Stimulated activated CD4-positive, alpha-beta T cell treated with anti-CD3 and anti-CD28 coated beads, Interleukin-2, amount 100 ng/mL, for 48 hours (primary cell): ENCODE measurements at places on chromosomes 11 and 22.

GRCh38 chr11:35324981-35325380 lies 94.4 kb downstream of the SLC1A2 start:
- no peak for DNase-seq

- DNase-seq, result no peak
Observed at GRCh38 chr22:44931077-44931540, 78.7 kb downstream of the PHF21B start.

GRCh38 chr11:71563406-71563805 lies 2.0 kb upstream of the KRTAP5-10 start:
- DNase-seq, result no peak

DNA sequence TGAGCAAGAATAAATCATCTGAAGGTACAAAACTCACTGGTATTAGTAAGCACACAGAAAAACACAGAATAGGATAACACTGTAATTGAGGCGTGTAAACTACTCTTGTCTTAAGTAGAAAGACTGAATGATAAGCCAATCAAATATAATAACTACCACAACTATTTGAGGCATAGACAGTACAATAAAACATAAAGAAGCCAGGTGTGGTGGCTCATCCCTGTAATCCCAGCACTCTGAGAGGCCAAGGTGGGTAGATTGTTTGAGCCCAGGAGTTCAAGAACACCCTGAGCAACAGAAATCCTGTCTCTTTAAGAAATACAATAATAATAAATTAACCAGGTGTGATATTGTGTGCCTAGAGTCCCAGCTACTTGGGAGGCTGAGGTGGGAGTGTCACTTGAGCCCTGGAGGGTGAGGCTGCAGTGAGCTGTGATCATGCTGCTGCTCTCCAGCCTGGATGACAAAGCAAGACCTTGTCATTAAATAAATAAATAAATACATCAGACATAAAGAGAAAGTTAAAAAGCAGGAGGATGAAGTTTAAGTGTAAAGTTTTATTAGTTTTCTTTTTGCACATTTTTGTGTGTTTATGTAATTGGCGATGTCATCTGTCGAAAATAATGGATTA lies 390.6 kb downstream of the DYNC2H1 start:
- DNase-seq, result no peak

DNA sequence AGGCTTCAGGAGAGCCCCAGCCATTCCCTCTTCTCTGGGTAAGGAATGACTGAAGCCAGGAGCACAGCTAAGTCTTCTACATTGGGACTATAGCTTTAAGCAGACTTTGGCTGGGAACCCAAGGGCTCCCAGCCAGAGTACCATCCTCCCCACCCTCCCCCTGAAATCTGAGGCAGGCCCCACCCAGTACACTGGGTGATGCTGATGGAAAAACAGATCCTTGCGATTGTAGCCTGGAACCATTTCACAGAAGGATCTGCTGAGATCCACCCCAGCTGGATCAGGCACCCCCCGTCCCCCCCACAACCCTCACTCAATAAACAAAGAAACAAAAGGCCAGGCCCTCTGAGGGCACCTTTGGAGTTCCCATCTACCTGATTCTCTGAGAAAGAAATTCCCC lies 39.8 kb downstream of the IL18BP start:
- no peak for DNase-seq

- no peak for DNase-seq
Observed at GRCh38 chr11:67517784-67518552, 5.3 kb downstream of the CABP2 start.

DNA sequence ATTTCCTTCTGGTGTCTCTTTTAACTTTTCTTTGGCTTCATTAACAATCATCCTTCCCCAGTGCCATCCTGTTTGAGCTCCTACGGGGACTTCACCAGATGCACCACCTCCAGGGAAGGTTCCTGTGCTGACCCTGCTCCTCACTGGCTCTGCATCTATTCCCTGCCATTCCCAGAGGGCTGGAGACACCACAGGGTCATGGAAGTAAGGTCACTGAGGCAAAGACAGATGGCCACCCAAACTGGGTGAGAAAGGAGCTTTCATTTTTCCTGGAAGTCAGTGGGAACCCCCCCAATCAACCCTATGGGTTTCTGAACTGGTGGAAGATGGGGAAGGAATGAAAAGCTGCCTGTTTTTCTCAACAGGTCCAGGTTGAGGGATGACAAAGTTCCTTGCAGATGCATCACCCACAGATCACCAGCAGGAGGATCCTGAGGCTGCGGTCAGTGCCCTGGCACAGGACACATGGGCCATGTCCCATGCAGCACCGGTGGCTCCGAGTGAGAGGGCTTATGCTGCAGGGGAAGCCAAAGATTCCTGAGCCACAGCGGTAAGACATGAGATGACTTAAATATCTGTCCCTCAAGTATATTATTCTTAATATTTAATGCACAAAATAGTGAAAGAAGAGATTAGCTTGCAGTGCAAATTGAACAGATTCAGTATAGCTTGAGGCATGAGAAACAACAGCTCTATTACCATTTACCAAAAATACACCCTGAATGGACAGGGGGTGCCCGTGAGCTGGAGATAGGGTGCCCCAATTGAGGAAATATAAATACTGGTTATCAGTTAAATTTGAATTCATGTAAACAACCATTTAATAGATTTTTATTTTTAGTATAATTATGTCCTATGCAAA lies 73.0 kb upstream of the VPREB1 start:
- no peak for DNase-seq

GRCh38 chr11:35313760-35314153 lies 105.6 kb downstream of the SLC1A2 start:
- DNase-seq, result no peak

GRCh38 chr11:67581469-67581868 lies 2.1 kb upstream of the GSTP1 start:
- DNase-seq, result no peak

GRCh38 chr22:36415415-36416168 lies 27.8 kb upstream of the MYH9 start:
- DNase-seq, result no peak

DNA sequence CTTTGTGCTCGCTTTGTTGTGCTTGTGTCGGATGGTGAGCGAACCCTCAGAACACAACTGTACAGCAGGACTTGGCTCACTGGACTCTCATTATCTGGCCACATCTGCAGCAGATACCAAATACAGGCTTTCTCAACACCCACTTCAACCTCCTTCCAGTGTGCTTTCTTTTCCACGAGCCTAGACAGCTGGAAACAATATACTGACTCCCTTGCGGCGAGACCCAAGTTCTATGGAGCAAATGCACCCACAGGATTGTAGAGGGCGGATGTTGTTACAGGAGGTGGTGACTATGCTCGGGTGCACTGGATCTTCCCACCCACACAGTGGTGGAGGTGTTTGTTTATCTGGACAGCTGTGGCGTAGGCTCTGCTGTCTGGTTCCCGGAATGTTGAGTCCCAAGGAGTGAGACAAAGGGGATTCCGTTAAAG lies 204.3 kb downstream of the TENM4 start:
- DNase-seq, result no peak

- DNase-seq, result no peak
Observed at GRCh38 chr11:78070621-78071020, 7.0 kb downstream of the THRSP start.

DNA sequence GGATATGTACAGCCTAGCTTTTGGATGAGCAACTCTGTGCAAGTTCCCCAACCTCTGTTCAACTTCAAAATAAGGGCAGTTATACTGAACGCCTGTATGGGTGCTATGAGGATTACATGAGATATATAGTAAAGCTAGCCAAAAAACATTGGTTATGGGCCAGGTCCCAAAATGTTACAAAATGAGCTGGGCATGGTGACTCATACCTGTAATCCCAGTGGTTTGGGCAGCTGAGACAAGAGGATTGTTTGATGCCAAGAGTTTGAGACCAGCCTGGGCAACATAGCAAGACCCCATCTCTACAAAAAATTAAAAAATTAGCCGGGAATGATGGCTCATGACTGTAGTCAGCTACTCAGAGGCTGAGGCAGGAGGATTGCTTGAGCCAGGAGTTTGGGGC lies 118.4 kb downstream of the TEAD1 start:
- no peak for DNase-seq

- no peak for DNase-seq
Observed at GRCh38 chr22:24107661-24108060, 73.6 kb upstream of the SUSD2 start.

DNA sequence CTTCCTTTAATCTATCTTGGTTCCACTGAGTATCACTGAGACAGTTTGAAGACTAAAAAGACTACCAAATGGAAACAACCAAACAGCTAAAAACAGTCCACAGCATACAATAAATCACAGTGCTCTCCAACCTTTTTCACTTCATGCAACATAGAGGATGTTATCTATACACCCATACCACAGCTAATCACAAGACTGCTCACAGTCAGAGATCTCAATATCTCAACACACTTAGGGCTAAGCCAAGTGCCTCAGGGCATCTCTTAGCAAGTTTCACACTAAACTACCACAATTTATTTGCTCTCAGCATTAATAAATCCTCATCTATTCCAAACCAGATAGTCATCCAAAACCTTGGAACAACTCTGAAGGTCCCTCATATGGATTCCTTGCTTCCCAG lies 129.4 kb downstream of the SBF2 start:
- DNase-seq, result no peak

GRCh38 chr11:123653827-123654565 lies 428 bp downstream of the SCN3B start:
- DNase-seq, result peak; percentile 13

- DNase-seq, result no peak
Observed at GRCh38 chr11:133901316-133901715, 55.5 kb downstream of the IGSF9B start.

DNA sequence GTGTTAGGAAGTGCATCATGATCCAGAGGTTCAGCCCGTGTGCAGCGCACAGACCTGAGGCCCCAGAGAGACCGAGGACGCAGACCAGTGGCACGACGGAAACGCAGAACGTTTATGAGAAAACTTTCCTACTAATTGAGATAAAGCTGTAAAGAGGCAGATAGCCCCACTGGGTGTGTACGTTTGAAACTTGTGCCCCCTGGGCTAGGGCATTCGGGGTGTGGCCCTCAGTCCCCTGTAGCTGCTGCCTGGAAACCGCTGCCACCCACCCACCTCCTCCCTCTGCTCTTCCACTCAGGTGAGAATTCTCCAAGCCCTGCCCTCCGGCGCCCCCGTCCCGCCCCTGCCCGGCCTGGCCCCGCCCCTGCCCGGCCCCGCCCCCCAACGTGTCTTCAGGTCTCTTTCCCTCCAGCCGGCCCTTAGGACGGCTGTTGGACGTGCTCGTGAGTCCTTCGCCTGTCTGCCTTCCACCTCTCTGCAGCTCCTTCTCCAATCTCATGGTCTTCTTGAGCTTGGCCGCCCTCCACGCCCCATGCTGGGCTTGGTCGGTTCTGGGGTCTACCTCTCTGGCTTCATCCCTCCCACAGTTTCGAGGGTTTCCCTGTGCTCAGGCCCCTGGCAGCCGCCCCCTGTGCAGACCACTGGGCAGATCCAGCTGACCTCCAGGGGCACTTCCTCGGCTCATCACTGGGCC lies 12.1 kb downstream of the MAPK8IP2 start:
- no peak for DNase-seq

DNA sequence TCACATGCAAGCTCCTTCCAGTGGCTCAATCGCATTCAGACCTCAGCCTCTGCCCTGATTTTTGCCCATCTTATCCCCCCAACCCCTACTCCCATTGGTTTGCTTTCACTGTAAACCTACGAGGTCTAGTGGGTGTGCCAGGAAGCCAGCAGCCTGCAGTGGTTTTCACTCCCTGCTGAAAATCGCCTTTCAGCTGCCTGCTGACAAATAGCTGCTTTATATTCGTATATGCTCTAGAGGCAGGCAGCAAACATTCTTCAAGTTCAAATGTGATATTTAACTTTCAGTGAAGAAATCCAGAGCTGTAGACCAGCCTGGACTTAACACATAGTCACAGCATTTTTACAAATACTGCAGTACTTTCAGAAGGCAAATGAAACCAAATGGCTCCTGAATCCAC lies 92.8 kb upstream of the APOA1 start:
- peak; percentile 20 for DNase-seq

GRCh38 chr22:49533886-49534285 lies 293.8 kb downstream of the BRD1 start:
- DNase-seq, result no peak

DNA sequence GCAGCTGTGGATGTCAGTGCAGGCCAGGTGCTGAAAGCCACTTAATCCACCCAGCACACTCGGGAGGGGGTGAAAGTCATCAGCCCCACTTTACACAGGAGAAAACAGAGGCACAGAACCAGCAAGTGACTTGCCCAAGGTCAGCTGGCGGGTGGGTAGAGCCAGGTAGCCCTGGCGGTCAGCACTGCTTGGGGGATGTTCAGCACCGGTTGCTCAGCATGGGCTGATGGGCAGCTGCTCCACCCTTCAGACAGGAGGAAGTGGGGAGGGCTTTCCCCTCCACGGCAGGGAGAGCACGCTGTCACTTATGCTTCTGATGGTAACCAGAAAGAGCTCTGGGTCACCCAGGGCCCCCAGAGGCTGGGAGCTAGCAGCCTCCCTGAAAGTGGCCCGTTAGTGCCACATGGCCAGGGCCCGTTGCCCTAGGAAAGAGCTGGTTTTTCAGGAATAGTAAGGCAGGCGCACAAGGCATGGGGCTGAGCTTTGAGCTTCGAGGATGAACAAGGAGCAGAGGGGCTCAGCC lies 417.9 kb downstream of the CTTN start:
- no peak for DNase-seq

GRCh38 chr11:66008468-66009101 lies 3.2 kb upstream of the CST6 start:
- DNase-seq, result no peak

GRCh38 chr22:27453725-27454124 lies 347.8 kb downstream of the MN1 start:
- no peak for DNase-seq

DNA sequence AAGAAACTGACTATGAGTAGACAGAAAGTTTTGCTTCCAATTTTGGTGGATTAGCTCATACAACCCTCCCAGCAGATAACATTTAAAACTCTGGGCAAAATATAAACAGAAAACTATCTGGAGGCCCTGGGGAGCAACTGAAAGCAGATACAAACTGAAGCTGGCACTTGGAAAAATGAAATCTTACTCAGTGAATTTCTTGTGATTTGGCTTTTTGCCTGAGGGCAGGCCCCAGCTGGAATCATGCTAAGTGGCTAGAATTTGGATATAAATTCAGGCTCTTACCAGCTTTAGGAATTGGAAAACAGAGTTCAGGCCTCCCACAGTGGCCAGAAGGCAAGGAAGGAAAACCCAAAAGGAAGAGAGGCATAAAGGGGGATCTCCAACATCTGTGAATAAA lies 85.8 kb downstream of the EFCAB6 start:
- DNase-seq, result no peak

GRCh38 chr11:130601141-130601540 lies 152.7 kb downstream of the ADAMTS15 start:
- no peak for DNase-seq

GRCh38 chr11:22581354-22582150 lies 44.1 kb downstream of the FANCF start:
- no peak for DNase-seq

- no peak for DNase-seq
Observed at GRCh38 chr11:80024119-80024518, 583.3 kb upstream of the TENM4 start.
